ENCODE measurements at places on chromosomes 5 and 9.
A peak's percentile ranks its signal among the peaks of the same experiment; 100 is the strongest.

GRCh38 chr9:113597390-113598241 lies 134.1 kb downstream of the RGS3 start:
- DNase-seq: no peak

- DNase-seq: no peak
Measured at GRCh38 chr5:107661038-107661649, 9.6 kb downstream of the EFNA5 start.

DNA sequence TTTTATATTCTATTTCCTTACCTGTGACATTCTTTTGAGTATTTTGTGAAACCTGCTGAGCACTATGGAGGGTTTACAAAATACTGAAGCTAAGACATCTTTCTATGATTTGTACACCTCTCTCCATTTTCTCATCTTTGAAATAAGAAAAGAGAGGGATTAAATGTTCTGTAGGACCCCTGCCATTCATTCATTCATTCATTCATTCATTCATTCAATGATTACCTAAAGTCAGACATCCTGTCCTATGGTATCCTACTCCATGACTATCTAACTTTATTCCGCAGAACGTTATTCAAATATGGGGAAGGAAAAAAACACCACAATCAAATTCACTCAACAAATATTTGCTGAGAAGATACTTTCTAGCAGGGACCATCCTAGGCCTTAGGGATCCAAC lies 51.4 kb downstream of the AP3B1 start:
- no peak for DNase-seq

DNA sequence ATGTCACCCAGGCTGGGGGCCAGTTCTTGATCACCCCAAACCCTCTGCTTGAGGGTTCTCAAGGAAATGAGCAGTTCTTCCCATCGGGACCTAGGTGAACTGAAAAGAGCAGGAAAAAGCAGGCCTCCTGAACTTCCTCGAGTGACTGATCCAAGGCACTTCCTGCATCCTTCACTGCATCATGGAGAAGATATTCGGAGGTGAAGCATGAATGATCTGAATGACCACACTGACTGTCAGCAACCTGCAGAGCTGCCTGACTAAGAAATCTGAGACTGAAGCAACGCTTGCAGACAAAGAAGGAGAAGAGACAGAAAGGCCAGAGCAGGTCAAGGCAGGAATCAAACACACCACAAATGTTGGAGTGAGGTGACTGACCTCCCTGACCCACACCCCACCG lies 420.2 kb downstream of the AGTPBP1 start:
- DNase-seq: no peak

DNA sequence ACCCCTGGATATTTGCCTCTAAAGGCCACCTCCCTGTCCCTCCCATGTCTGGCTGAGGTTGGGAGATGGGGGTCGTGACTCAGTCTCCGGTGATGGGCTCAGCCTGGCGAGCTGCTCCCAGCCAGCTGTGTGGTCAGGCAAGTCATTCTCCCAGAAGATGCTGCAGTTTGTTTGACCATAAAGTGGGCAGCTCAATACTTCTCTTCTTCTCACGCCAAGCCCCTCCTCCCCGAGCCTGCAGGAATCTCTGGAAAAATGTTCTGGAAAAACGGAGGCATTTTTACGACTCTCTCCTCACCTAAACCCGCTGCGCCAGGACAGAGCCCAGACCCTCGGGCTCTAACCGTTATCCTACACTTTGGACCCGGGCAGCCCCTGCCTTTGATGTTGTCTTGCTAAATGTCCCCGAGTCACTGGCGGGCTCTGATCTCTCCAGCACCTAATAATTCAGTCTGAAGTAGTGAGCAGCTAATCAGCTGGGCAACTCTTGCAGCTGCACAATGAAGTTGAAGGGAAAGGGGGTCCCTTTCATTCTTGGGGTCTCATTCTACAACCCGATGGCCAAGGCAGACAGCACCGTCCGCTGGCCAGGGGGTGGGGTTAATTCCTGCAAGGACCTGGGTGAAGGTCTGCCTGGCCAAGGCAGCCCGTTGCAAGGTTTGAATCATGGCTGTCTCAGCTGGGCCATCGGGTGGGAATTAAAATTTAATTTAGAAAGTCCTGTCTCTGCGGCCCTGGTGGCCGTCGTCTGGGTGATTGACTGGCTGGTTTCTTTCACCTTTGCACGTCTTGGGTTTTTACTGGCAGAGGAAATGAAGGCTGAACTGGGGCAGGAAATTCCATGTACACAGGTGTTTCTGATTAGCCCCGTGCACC lies 12.3 kb downstream of the DCANP1 start:
- no peak for DNase-seq

DNA sequence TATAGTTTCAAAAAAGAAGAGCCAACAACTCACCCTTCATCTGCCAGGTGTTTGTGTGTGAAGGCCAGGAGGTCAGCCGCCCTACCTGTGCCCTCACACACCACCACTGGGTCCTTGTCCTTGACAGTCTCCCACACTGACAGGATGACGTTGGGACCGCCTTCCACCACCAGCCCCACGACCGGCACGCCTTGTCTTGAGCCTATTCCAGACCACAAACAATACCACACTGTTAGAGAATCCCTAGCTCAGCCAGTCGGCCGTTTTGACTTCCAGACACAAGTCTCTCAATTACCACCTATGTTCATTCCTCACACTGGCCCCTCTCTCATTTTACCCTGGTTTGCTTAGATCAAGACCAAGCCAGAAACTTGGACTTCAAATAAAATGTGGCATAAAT lies 66.1 kb downstream of the TRPM6 start:
- DNase-seq: no peak

DNA sequence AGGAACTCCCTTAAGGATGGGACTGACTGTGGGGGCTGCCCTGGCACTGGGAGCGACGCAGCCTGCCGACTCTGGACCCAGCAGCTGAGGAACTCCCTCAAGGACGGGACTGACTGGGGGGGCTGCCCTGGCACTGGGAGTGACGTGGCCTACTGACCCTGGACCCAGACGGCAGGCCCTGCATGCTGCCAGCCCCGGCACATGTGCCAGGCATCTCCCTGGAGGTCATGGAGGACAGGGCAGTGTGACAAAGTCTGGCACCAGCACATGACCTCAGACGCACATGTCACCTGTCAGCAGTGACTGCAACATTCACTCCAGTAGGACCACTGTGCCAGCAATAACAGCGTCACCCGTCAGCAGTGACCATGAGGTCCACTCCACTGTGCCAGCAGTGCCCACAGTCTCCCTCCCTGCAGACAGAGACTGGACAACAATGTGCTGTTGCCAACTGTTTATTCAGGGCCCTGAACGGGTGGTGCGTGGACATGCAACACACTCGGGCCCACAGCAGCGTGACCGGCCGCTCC lies 4.5 kb downstream of the FBXW5 start:
- no peak for DNase-seq

GRCh38 chr5:68224509-68225187 lies 9.1 kb downstream of the PIK3R1 start:
- DNase-seq: no peak

DNA sequence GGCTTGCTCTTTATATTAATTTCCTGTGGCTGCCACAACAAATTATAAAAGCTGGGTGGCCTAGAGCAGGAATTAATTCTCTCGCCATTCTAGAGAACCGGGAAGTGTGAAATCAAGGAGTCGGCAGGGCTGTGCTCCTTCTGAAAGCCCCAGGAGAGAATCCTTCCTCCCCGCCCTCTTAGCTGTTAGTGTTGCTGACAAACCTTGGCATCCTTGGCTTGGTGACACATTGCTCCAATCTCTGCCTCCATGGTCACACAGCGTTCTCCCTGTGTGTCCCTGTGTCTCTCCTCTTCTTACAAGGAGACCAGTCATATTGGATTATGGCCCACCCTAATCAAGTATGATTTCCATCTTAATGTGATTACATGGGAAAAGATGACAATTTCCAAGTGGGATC lies 55.9 kb upstream of the NEURL1B start:
- DNase-seq: no peak

GRCh38 chr9:130023144-130023787 lies 19.7 kb downstream of the FNBP1 start:
- peak; percentile 62 for DNase-seq

- no peak for DNase-seq
Measured at GRCh38 chr9:23050548-23050947, 603.9 kb downstream of the DMRTA1 start.

DNA sequence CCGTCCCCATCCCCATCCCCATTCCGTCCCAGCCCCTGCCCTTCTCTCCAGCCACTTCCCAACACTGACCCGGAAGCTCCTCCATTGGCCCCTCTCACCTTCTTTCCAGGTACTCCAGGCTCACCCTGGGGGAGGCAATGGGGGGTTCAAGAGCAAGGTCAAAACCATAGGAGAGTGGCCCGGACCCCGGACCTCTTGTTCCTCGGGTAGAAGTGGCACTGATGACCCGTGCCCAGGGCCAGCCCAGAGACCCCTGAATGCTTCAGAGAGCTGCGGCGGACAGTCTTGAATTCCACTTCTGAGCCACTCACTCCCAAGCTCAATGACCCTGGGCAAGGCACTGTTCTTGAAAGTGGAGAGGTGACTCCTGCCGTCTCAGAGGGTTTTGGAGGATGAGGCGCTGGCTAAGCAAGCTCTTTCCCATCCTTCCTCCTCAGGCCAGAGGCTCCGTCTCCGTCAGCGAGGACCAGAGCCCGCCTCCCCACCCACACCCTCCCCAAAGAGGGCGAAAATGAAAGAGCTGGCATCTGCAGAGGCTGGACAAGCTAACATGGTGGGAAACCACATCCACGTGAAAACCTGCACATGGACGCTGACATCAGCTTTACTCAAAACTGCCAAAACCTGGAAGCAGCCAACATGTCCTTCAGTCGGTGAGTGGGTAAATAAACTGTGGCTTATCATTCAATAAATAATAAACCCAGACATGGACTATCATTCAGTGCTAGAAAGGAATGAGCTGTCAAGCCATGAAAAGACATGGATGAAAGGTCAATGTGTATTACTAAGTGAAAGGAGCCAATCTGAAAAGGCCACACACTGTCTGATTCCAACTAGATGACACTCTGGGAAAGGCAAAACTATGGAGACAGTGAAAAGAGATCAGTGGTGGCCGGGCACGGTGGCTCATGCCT lies 27.3 kb upstream of the PHYKPL start:
- DNase-seq: no peak

- DNase-seq: peak; percentile 72
Measured at GRCh38 chr9:85900504-85901201, 40.3 kb upstream of the NAA35 start.

- DNase-seq: no peak
Measured at GRCh38 chr5:180333661-180334060, 19.5 kb downstream of the GFPT2 start.

DNA sequence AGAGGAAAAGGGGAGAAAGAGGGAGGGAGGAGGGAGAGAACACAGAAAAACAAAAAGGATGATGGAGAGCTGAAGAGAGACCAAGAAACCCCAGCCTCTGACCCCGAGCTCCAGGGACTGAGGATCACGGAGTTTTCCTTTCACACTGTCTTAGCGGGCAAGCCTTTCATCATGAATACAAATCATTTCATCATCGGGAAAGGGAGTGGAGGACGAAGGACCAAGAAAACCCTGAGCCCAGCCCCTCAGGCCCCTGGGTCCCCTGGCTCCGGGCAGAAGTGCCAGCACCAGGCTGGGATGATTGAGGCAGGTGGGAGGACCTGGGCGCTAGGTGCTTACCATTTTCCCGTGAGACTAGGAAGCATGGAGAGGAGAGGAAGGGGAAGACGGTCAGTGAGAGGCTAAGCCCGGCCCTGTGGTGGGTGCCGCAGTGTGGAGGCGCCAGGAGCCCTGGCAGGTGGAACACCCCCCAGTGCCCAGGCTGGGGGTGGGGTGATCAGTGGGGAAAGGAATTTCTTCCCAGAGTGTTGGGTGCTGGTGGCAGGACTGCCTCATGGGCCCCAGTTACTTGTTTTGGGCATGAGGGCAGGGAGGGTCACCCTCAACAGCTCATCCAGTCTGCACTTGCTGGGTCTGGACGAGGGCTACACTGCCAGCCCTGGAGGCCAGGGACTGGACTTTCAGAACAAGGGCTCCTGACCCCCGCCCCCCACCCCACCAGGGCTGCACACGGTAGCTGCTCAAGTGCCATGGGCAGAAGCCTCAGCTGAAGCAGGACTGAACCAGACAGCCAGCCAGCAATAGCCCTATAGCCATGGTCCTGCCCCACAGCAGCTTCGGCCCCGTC lies 49.0 kb upstream of the SARDH start:
- DNase-seq: no peak

DNA sequence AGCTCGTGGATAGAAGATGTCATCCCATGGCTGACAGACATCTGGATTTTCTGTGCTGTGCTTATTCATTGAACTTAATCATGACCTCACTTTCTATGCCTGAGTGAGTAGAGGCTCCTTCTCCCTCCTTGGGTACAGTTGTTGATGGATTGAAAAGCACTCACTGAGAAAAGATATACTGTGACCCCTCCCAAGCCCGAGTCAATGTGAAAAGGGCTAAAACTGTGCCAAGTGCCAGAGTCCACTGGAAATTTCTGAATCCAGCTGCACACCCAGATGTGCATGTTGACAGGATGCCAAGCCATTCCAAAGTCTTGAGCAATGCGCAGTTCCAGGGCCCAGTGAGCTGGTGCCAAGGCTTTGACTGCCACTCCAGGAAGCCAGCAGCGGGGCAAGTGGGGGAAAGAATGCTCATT lies 473.0 kb downstream of the NTRK2 start:
- DNase-seq: no peak

GRCh38 chr5:127002390-127002789 lies 28.0 kb downstream of the MARCHF3 start:
- no peak for DNase-seq

DNA sequence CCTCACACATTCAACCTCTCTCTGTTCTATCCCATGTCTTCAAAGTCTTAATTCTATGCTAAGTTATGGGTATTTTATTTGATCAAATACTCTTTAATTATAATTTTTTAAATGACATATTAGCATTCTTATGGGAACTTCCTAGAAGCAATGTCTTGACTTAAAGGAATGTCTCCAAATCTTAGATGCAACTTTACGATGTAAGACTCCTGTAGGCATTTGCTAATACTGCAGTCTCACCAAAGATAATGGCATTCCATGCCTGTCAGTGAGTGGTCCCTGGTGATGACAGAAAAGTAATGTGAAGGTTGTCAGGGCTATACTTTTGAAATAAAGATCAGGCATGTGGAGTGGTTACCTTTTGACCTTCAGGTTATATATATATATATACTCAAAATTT lies 1654.2 kb upstream of the WWC1 start:
- DNase-seq: no peak

DNA sequence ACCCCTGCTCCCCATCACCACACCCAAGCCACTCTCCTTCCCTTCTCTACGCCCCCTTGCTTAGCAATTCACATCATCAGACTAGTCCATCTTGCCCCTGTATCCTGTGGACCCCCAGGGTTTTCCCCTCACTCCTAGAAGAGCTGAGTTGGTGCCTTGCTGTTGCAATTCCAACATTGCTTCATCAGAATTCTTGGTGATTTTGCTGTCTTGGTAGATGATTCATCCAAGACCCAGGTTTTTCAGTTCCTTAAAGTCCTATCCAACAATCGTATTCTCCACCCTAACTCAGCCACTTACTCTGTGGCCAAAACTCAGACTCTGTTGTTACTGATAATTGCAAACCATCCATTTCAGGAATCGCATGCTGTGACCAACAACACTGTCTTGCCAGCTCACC lies 21.4 kb upstream of the CCNJL start:
- peak; percentile 13 for DNase-seq

DNA sequence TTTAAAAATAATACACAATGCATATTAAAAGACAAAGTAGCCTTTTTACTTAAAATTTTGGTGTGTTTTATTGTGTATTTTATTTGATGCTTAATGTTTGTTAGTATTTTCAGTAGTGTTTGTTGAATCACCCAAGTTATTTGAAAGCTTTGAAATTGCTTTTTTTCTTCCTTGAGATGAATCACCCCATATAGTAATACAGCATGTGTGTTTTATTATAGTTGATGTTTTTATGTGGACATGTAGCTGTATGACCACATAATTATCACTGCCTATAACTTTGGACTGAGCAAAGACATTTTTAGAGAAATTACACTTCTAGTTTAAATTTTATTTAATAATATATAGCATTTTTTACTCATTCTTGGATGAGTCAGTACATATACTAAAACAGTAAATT lies 18.0 kb downstream of the FAM174A start:
- no peak for DNase-seq

All from activated effector memory CD4-positive, alpha-beta T cell treated with anti-CD3 and anti-CD28 coated beads, Interleukin-2, amount 50 U/mL, for 16 hours (primary cell).